ENCODE measurements at places on chromosomes 11 and 22.

DNA sequence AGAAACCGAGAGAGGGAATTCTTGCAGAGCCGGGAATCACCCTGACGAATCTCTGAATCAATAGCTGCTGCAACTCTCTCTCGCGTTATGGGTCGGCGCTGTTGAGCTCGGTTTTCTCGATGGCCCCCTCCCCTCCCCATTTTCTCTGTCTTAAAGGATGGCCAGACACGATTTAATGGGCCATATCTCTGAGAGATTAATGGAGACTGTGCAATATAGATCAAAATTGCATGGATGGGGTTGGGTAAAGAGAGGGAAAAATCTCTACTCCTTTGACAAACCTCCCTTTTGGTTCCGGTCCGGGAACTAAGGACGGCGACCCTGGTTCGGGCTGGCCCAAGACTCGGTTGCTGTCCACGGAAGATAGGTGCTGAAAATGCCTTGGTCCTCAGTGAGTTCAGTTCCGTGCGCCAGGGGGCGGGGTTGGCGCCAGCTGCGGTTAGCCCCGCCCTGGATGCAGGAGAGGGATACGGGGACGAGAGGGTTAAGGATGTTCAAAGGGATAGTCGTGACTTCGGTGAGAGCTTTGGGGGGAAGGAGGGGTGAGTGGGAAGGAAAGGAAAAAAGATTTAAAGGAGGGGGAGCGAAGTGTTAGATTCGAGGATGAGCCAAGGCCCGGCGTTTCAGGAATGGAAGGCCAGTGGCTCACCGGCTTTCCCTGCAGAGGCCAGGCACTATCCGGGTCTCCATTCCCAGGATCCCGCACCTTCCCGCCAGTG lies 103.6 kb upstream of the HSD17B12 start:
- no peak for DNase-seq

- DNase-seq, result no peak
These were observed 208.0 kb downstream of the DSCAML1 start for GRCh38 chr11:117589063-117589462.

DNA sequence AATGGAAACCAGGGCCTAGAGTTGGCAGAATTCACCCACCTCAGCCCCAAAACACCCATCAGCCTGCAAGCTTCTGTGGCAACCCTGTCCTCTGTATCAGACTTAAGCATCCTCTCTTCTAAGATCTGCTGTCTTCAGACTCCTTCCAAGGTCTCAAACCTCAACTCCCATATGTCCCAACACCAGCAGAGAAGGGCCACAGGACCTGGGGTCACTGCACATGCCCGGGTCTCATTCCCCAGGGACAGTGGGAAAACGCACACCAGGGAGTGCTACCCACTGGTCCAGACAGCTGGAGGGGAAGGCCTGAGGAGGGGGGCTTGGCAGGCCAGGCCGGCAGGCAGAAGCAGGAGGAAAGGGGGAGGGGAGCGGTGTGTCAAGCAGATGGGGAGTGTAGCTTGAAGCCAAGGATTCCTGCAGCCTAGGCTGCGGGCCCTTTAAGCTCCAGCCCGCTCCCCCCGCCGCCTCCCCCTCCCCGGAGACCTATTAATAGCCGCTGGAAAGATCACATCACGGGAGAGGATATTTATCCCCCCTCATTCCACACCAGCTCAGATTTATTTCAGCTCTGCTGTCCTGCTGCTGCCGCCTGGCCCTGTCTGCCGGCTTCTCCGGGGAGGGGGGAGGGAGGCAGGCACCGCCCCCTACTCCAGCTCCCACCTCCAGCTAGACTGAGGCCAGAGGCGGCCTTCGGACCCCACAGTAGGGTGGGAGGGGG lies 16.7 kb downstream of the BCL9L start:
- no peak for DNase-seq

- no peak for DNase-seq
These were observed 161.8 kb downstream of the IGLL1 start for GRCh38 chr22:23418159-23418788.

- DNase-seq, result no peak
These were observed 1238.7 kb downstream of the BRD1 start for GRCh38 chr22:48588878-48589450.

- no peak for DNase-seq
These were observed 333.9 kb downstream of the CADM1 start for GRCh38 chr11:115170133-115170815.

- DNase-seq, result no peak
These were observed 28.5 kb upstream of the CD82 start for GRCh38 chr11:44536788-44537516.

DNA sequence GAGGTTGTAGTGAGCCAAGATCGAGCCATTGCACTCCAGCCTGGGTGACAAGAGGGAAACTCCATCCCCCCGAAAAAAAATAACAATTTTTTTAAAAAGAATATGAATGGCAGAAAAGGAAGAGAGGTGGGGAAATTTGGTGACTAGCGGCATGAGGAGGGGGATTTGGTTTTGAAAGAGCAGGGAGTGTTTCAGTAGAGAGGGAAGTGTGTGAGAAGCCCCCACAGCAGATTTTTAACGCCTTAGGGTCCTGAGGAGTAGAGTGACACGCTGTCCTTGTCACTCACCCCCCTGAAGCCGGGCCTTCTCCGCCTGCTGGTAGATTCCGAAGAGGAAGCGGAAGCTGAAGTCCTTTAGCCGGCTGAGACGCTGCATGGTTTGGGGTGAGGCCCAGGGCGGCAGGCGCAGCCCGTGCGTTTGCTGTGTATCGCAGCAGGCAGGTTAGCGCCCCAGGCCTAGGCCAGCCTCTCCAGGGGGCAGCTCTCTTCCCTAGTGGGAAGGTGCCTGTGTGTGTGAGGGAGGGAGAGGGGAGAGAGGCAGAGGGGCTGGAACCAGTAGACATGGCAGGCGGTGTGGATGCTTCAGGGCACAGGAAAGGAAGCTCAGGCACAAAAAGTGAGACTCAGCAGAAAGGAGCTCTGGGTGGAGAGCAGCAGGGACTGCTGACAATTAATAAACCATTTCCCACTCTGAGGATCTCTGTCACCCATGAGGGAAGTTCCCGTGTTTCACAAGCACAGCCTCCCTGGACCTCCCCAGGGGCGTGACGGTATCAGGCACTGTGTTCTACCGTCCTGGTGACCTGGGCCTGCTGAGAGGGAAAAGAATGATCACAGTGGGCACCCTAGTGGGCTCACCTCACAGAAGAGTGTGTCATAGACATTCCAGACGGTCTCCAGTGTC lies 3.9 kb downstream of the ACP2 start:
- DNase-seq, result no peak

- DNase-seq, result no peak
These were observed 50.7 kb downstream of the MYEOV start for GRCh38 chr11:69344570-69345145.

GRCh38 chr11:14253421-14253820 lies 105.6 kb downstream of the RRAS2 start:
- no peak for DNase-seq

Measured in esophagus squamous epithelium (tissue), 5 donors.